ENCODE measurements at places on chromosomes 11 and 22. TPM values are rescaled to one million over a fixed set of nuclear protein-coding genes. Genes with fewer than 3 reads are reported as not detected.

- no peak for ATAC-seq
Observed at GRCh38 chr22:17411213-17411612, 42.0 kb downstream of the CECR2 start.

DNA sequence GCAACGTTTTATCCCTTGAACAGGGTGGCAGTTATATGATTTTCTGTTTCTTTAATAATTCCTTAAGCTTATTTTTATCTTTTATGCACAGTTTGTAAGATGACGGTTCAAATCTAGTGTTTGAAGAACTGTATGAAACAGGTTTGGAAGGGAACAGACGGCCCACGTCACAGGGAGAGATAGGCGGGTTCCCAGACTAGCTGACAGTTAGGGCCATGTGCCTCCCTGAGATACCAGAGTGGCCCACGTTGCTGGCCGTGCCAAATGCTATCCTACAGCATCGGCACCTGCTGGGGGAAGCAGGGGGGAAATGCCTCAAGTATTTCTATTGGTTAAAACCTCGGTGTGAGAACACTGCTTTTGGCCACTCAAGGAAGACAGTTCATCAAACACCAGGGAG lies 50.2 kb upstream of the BID start:
- ATAC-seq, result no peak

Gene SCO2
- total RNA-seq, result 1.2 TPM

GRCh38 chr22:18075101-18075719 lies 2.6 kb upstream of the PEX26 start:
- ATAC-seq, result no peak

Data from esophagus mucosa (tissue), 1 donor.